ENCODE measurements at places on chromosomes 2 and 18.

- no peak for DNase-seq
These were observed 47.9 kb downstream of the EFR3B start for GRCh38 chr2:25089605-25090315.

GRCh38 chr2:43634604-43635306 is 2.3 kb upstream of the PLEKHH2 start:
- DNase-seq = peak; percentile 39

- no peak for DNase-seq
These were observed 21.7 kb upstream of the CCDC88A start for GRCh38 chr2:55441280-55441892.

- no peak for DNase-seq
These were observed 621 bp downstream of the TXNL1 start for GRCh38 chr18:56637711-56638231.

- no peak for DNase-seq
These were observed 414.5 kb upstream of the KLHL29 start for GRCh38 chr2:22970284-22970975.
